ENCODE measurements at places on chromosomes 13 and 19.
A peak's percentile ranks its signal among the peaks of the same experiment; 100 is the strongest.

GRCh38 chr13:109704771-109705635 lies 81.4 kb downstream of the IRS2 start:
- no peaks in the 10 kb centered on the region for H3K27me3 ChIP-seq
- no peak overlapping the region for H3K4me3 ChIP-seq
- no peak overlapping the region for H3K27ac ChIP-seq

DNA sequence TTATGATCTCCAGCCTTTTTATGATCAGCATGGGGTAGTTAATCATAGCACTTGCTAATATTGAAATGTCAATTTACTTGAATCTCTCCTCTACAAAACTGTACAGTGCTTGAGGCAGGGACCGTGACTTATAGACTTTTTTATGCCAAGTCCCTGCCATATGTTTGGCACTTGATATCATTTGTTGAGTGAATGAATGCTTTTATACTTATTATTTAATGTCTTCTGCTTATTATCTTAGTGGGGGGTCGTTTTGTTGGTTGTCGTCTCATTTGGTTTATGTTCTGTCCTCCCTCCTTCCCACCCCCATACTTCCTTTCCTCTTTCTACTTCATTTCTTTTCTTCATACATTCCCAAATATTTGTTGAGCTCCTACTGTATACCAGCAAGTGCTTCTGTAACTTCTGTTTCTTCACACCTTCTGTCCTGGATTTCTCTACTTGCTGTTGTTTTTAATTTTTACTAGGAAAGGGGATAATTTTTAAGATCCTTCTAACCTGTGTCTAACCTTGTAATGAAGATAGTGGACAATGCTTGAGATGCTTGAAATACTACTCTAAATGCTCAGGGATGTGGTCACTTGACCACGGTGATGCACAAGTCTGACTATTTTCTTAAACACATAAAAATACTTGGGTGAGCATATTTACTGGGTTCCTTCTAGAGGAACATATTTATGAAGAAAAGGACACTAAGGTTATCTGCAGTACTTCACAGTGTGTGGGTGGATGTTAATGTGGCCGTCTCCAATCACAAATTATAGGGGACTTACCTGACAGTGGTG lies 223.8 kb downstream of the TDRD3 start:
- no peak for DNase-seq
- H3K4me3 ChIP-seq = no peak overlapping the region
- H3K4me1 ChIP-seq = no peaks in the 10 kb centered on the region
- H3K27ac ChIP-seq = no peak overlapping the region
- H3K36me3 ChIP-seq = no peaks in the 10 kb centered on the region

- H3K4me1 ChIP-seq = no peaks in the 10 kb centered on the region
- no peaks in the 10 kb centered on the region for H3K36me3 ChIP-seq
- H3K27ac ChIP-seq = no peak overlapping the region
- DNase-seq = peak; percentile 23
- H3K27me3 ChIP-seq = no peaks in the 10 kb centered on the region
Observed at GRCh38 chr13:93635616-93636032, 409.0 kb downstream of the GPC6 start.

- no peaks in the 10 kb centered on the region for H3K27me3 ChIP-seq
- H3K27ac ChIP-seq = no peak overlapping the region
- no peak overlapping the region for H3K4me3 ChIP-seq
- DNase-seq = no peak
- no peaks in the 10 kb centered on the region for H3K36me3 ChIP-seq
- H3K4me1 ChIP-seq = no peaks in the 10 kb centered on the region
Observed at GRCh38 chr13:90553159-90553558, 794.3 kb upstream of the MIR17HG start.

GRCh38 chr19:18865106-18865972 lies 30.6 kb downstream of the CERS1 start:
- no peak overlapping the region for H3K27ac ChIP-seq
- no peak overlapping the region for H3K4me3 ChIP-seq
- H3K4me1 ChIP-seq = peaks cover 16% of the 10 kb centered on the region
- no peak for DNase-seq

DNA sequence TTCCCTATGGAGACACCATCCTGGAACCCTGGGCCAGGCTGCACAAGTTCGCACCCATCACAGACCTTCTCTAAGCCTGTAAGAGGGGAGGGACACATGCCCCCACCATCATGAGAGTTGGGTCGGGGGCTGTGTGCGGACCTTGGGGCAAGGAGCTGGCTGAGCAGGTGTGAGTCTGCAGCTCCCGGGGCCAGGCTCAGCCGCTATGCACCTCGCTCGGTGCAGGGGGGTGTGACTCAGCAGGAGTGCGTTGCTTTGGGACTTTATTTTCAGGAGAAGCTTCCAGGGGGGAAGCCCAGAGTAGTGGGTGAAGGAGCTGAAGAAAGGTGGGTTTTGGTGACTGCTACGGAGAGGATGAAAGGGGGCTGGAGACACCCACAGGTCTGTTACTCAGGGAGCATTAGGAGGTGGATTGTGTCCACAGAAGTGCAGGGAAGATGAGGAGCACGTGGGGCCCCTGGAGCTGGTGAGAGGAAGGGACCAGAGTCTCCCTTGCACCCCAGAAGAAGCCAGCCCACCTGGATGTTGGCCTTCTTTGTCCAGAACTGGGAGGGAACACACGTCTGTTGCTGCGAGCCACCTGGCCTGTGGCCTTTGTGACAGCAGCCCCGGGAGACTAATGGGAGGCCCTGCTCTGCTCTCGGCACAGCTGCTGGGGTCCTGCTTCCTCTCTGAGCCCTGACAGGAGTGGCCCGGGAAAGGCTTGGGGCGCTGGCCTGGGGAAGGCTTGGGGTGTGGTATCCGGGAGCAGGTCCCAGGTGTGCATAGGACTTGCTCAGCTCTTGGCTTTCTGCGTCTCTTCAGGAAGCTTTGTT lies 162.6 kb downstream of the TEX29 start:
- no peaks in the 10 kb centered on the region for H3K36me3 ChIP-seq
- no peak overlapping the region for H3K27ac ChIP-seq
- no peaks in the 10 kb centered on the region for H3K4me1 ChIP-seq
- H3K4me3 ChIP-seq = no peak overlapping the region

DNA sequence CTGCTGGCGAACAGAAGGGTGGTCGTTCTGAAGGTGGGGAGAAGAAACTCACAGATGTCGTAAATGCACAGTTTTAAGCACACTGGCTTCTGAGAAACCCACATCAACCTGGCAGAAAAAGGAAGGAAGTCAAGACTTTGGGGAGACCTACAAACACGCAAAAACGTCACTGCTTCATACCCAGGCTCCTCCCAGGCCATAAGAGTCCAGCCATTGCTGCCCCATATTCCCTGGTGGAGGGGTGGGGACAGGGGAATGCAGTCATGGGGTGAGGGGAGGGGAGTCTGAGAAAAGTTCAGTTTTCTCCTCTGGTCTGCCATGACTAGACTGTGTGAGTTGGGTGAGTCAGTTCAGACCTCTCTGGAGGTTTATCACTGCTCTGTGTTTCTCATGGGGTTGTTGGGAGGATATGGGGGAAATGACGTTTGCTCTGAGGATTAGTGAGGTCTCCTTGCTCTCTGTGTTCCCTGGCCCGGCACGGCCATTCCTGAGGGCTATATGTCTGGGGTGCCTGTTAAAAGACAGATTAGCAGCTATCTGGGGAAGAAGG lies 139.0 kb downstream of the FLT1 start:
- H3K27ac ChIP-seq = no peak overlapping the region
- H3K4me1 ChIP-seq = no peaks in the 10 kb centered on the region
- no peaks in the 10 kb centered on the region for H3K27me3 ChIP-seq
- H3K4me3 ChIP-seq = no peak overlapping the region

DNA sequence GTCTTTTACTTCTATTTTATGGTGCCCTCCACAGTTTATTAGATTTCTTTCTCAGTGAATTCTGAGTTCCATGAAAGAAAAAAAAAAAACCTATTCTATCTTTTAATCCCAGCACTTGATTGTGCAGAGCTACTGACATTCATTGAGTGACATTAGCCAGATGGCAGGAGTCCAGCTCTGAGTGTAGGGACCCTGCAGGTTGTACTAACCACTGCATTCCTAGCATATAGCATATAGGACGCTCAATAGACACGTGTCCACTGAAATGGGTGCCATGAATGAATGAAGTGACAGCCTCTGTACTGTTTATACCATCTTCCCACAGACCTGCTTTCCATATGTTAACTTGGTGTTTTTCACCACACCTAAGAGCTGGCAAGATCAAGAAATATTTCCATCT lies 206.3 kb downstream of the RAP2A start:
- no peaks in the 10 kb centered on the region for H3K36me3 ChIP-seq
- H3K4me1 ChIP-seq = no peaks in the 10 kb centered on the region
- H3K4me3 ChIP-seq = no peak overlapping the region

- peaks cover 44% of the 10 kb centered on the region for H3K4me1 ChIP-seq
- no peak for DNase-seq
- H3K4me3 ChIP-seq = no peak overlapping the region
- peak overlapping the region; percentile 3 for H3K27ac ChIP-seq
- H3K36me3 ChIP-seq = no peaks in the 10 kb centered on the region
Observed at GRCh38 chr13:29436291-29436690, 159.2 kb downstream of the SLC7A1 start.

DNA sequence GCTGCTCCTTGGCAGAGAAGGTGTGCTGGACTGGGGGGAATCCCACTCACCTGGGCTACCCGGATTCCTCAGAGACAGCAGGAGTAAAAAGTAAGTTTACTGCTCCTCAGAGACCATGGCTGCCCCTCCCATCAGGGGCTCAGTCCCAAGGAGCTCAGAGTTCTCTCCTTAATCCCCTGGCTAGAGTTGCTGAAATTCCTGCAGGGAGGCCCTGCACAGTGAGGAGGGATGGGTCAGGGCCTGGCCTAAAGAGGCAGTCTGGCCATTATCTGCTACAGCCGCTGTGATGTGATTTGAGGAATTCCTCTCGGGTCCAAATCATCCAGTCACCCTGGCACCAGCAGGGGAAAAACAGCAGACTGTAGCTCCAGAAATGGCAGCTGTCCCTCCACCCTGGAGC lies 502.5 kb downstream of the PCDH17 start:
- H3K4me3 ChIP-seq = no peak overlapping the region
- H3K4me1 ChIP-seq = no peaks in the 10 kb centered on the region
- no peaks in the 10 kb centered on the region for H3K27me3 ChIP-seq
- no peak for DNase-seq

DNA sequence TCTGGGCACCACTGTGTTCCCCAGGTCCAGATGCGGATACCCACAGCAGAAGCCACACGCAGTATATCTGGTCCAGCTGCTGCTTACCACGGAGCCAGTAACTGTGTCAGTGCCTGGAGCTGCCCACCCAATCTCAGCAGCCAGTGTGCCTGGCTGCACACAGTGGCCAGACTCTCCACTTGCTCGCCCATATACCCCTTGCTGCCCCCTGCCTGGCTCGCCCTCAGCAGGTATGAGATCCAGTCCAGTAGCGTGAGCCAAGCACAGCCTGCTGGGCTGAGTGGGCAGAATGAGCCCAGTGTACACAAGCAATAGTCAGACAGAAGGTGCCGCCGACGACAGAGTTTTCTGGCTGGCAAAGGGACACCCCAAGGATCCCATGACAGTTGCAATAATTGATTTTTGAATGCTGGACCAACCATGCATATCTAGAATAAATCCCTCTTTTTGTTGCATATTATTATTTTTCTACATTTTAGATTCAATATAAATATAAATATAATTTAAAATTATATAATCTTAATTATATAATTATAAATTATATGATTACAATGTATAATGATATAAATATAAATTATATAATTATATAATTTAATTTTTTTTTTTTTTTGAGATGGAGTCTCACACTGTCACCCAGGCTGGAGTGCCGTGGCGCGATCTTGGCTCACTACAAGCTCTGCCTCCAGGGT lies 918.8 kb upstream of the MIR17HG start:
- H3K27ac ChIP-seq = no peak overlapping the region
- no peak for DNase-seq
- H3K27me3 ChIP-seq = no peaks in the 10 kb centered on the region
- H3K4me1 ChIP-seq = no peaks in the 10 kb centered on the region

- no peak for DNase-seq
- no peaks in the 10 kb centered on the region for H3K27me3 ChIP-seq
- H3K36me3 ChIP-seq = peaks cover 19% of the 10 kb centered on the region
- no peaks in the 10 kb centered on the region for H3K4me1 ChIP-seq
Observed at GRCh38 chr13:41590122-41590521, 132.8 kb downstream of the RGCC start.

DNA sequence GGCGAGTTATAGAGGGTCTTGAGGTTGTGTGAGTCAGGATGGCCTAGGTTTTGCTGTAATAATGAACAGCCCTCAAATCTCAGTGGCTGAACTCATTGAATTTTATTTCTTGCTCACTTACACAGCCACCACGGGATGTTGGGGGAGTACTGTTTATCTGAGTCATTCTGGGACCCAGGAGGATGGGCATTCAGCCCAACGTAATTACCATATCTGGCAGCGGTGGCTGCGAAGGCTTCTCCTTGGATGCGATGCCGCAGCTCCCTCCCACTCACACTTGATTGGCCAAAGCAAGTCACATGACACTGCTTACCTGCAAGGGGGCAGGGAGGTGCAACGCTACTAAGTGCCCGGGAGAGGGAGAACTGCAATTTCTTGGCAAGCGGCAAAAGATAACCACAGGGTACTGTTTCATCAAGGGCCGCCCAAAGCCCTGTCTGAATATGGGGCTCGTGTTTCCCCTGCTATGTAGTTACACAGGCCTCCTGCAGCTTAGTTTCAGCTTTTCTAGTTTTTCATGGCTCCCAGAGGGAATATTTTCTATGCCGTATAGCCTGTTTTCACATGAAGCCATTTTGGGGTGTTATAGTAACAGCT lies 19.9 kb downstream of the ZSWIM9 start:
- DNase-seq = peak; percentile 10
- H3K36me3 ChIP-seq = peaks cover 4% of the 10 kb centered on the region
- no peaks in the 10 kb centered on the region for H3K27me3 ChIP-seq
- H3K27ac ChIP-seq = no peak overlapping the region
- H3K4me1 ChIP-seq = no peaks in the 10 kb centered on the region

DNA sequence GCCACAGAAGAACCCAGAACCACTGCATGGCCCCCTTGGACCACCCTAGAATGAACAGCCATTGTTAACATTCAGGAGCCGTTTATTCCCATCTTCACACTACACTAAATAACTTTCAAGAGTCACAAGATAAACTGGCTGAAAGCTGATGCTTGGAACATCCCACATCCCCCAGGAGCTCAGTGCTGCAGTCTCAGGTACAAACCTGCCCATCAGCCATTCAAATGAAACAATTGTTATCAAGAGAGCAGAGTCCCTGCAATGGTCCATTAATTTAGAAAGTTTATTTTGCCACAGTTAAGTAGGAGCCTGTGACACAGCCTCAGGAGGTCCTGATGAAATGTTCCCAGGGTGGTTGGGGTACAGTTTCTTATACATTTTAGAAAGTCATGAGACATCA lies 123.8 kb upstream of the ZNF91 start:
- no peaks in the 10 kb centered on the region for H3K36me3 ChIP-seq
- DNase-seq = no peak
- no peak overlapping the region for H3K27ac ChIP-seq
- no peaks in the 10 kb centered on the region for H3K4me1 ChIP-seq
- no peak overlapping the region for H3K4me3 ChIP-seq

DNA sequence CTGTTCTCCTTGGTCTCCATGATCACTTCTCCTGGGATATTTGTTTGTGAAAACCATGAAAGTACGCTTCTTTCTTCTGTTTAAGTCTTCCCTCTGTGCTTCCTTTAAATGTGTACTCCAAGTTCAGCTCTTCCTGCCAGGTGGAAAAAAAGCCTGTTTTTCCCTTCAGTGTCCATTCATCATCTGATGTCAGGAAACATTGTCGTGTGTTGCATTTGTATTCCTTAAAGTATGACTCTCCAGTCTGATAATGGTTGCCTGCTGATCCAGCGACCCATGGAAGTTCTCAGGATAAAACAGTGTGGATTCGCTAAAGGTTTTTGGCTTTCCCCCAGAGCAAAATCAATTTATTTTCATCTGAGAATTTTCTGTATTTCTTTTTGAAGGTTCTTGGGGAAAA lies 22.3 kb downstream of the SACS start:
- H3K36me3 ChIP-seq = no peaks in the 10 kb centered on the region
- H3K27ac ChIP-seq = no peak overlapping the region
- DNase-seq = no peak
- peaks cover 26% of the 10 kb centered on the region for H3K4me1 ChIP-seq
- no peak overlapping the region for H3K4me3 ChIP-seq

Data from tibial artery (tissue), 4 donors.